ENCODE measurements at places on chromosomes 5 and 9.

GRCh38 chr5:136034984-136035383 lies 6.2 kb downstream of the TGFBI start:
- no peak for DNase-seq

GRCh38 chr5:132294728-132295504 lies 722 bp downstream of the SLC22A4 start:
- peak; percentile 86 for DNase-seq

- no peak for DNase-seq
Observed at GRCh38 chr5:73110190-73110589, 10.2 kb upstream of the TMEM171 start.

DNA sequence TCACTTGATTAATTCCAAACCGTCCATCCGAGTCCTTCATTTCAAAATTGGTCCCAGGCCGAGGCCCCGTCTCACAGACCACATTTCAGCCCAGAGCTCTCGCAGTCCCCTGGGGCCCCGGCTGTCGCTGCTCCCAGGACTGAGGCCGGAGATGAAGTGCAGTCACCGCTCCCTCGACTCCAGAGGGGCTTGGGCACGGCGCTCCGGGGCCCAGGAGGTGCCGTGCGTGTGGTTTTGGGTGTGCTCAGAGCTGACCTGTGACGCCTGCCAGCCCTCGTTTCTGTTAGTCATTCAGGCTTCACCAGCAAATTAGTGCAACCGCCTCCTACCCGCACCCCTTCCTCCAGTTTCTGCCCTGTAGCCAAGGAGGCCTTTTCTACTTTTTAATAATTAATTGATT lies 48.7 kb upstream of the PHYKPL start:
- DNase-seq: peak; percentile 20

GRCh38 chr9:459491-460444 lies 245.1 kb downstream of the DOCK8 start:
- no peak for DNase-seq

GRCh38 chr9:94507531-94508258 lies 47.2 kb upstream of the PCAT7 start:
- no peak for DNase-seq

DNA sequence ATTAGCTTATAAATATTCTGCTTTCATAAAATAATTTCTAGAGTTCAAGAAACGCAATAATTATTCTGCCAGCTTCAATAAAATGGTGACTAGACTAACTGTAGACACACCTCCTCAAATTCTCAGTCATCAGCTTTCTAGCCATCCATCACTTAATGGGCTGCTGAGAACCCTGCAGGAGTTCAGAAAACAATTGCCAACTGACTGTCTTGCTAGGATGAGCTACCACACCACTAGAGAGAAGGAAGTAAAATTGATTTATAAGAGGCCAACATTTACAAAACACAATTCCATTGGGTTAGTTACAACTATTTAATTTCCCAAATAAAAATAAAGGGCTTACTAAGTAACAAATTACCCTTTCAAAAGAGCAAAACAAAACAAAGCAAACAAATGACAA lies 126.5 kb upstream of the PAPPA start:
- DNase-seq: peak; percentile 61

DNA sequence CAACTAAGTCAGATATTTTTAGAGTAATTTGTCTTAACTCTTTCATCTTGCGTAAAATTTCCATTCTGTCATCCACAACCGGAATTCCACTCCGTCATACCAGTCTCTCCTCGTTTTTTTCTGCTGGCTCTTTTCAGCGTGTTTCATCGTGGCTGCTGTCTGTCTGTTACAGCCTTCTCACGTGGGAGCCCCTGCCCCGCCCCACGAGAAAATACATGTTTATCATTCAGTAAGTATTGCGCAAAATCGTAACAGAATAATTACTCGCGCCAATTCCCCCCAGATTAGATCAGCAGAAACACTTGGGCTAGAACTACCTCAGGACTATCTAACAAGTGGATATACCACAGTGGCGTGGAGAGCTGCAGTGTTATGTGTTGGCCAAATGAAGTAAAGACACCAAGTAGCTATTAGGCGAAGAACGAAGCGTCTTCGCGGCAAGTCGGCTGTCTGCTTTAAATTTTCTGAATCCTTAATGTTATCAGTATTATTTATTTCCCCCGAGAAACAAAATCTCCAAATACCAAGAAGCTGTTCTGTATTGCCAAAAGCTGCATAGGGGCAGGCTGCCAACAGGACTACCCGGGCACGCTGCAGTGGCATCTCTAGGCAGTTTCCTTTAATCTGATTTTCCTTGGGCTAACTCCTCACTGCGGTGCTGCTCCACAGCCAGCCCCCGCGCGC lies 566 bp upstream of the FOCAD start:
- peak; percentile 78 for DNase-seq

GRCh38 chr5:158763217-158763616 lies 336.5 kb downstream of the EBF1 start:
- DNase-seq: no peak

DNA sequence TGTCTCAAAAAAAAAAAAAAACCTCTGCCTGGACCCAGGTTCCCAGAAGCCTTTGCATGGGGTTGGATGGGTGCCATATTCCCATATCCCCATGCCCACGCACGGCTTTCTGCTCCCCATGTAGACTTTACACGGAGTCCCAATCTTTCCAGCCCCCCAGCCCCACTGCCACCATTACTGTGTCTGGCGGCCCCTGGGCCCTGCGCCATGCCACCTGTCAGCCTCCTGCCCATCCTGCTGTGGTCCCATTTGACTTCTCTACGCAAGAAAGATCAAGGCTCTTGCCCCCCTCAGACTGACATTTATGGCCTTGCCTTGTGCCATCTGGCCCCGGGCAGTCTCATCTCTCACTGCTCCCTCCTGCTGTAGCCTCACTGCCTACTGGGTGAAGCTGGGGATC lies 6.5 kb upstream of the AK1 start:
- DNase-seq: no peak

DNA sequence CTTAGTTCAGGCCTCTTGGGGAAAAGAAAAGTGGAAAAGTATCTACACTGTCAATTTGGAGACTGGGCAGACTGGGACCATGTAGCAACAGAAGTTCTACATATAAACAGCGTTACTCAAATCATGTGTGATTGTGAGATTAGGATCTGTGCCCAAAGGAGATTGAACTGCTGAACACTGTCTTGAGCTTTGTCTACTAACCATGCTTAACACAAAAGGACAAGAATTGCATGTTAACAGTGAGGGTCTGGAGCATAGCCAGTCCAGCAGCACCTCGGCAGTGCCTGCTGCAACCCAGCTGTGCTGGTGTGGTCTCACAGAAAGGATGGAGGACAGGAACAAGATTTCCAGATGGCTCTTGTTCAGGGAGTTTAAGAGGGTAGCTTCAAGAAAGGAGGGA lies 5.7 kb downstream of the PAM start:
- peak; percentile 77 for DNase-seq

GRCh38 chr5:146081556-146081955 lies 23.8 kb downstream of the PLAC8L1 start:
- DNase-seq: peak; percentile 32

GRCh38 chr5:91187032-91187431 lies 196.1 kb downstream of the ARRDC3 start:
- no peak for DNase-seq

DNA sequence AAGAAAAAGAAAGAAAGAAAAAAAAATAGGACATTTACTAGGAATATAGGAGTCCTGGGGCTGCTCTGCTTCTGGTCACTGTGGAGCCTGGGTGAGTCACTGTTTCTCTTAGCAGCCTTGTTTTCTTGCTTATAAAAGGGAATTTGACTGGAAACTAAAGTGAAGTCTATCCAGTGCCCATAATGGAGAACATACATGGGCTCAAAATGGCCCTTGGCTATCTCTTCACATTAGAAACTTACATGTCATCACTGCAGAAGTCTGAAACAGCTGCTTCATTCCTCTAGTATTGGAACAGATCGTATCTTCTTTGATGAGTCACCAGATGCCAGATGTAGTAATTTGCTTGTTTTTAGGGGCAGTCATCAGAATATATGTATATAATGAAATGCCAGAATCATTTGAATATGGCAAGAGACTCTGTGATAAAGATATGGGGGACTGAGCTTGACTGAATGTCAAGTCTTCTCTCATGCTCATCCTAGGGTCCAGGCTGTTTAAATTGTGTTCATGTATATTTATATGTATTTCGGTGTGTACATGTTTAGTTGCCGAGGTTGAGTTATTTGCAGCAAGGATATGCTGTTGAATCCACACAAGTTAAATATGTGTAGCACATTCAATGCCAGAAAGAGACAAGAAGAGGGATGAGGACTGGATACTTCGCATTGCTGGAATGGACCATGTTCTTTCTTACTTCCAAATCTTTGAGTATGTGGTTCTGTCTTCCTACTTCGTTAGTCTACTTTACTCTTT lies 56.7 kb downstream of the SGCD start:
- peak; percentile 93 for DNase-seq

DNA sequence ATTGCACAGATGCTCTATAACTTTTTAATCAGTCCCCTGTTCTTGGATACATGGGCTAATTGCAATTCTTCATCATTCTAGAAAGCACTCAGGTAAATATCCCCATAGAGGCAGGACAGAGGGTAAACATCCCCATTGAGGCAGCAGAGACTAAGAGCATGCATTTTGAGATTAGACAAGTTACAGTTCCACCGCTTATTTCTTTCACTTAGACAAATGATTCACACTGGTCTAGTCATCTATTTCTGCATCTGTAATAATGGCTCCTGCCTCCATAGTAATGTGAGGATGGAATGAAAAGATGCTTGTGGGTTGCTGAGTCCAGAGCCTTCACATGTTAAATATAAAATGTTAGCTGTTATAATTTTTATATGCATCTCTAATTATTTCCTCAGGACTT lies 276.9 kb downstream of the ARHGAP26 start:
- DNase-seq: no peak

- DNase-seq: no peak
Observed at GRCh38 chr9:96581786-96582185, 37.9 kb downstream of the CDC14B start.
